Osteoblast (primary cell): ENCODE measurements at places on chromosomes 2 and 18. TPM values are rescaled to one million over a fixed set of nuclear protein-coding genes. Genes with fewer than 3 reads are reported as not detected.

DNA sequence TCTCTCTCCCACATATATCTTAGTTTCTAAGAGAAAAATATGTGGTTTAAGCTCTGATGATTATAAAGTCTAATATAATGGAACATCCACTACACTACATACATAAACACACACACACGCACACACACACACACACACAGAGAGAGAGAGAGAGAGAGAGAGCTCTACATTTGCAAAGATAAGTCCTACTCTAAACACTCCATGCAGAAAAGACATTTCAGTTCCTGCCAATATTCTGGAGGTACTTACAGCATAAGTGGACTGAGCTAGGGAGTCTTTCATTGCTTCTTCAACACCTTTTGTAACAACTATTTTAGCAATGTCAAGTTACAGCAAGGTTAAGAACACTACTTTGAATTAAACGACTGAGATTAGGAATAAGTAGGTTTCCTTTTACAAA lies 80.1 kb downstream of the FIGN start:
- peaks cover 6% of the 10 kb centered on the region for H3K4me1 ChIP-seq
- H3K27ac ChIP-seq = no peak overlapping the region
- no peaks in the 10 kb centered on the region for H3K36me3 ChIP-seq
- H3K4me3 ChIP-seq = no peak overlapping the region
- H3K27me3 ChIP-seq = no peaks in the 10 kb centered on the region
- DNase-seq = no peak

DNA sequence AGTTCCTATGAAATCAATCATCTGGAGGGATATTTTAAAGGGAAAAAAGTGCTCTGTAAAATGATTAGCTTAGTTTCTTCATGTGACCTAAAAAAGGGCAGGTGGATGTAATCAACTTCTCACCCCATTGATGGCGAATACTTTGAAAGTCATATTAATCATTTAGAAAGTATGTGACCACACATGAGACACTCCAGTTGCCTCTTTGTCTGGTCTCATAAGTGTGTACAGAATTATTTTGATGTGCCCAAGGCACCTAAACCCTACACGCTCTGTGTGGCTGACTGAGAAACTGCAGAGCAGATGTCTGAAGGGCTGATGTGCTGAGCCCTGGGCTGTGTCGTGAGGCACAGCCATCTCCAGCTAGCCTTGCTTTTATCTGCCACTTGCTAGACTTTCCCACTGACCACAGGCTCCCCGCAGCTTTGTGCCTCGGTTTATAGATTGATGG lies 26.9 kb downstream of the SGPP2 start:
- no peak overlapping the region for H3K27ac ChIP-seq
- H3K36me3 ChIP-seq = no peaks in the 10 kb centered on the region
- H3K4me1 ChIP-seq = no peaks in the 10 kb centered on the region
- no peaks in the 10 kb centered on the region for H3K27me3 ChIP-seq
- no peak for DNase-seq

GRCh38 chr2:133977405-133977804 lies 276.5 kb upstream of the MGAT5 start:
- H3K4me3 ChIP-seq = no peak overlapping the region
- H3K27ac ChIP-seq = no peak overlapping the region
- no peaks in the 10 kb centered on the region for H3K27me3 ChIP-seq
- no peaks in the 10 kb centered on the region for H3K36me3 ChIP-seq
- peaks cover 3% of the 10 kb centered on the region for H3K4me1 ChIP-seq

DNA sequence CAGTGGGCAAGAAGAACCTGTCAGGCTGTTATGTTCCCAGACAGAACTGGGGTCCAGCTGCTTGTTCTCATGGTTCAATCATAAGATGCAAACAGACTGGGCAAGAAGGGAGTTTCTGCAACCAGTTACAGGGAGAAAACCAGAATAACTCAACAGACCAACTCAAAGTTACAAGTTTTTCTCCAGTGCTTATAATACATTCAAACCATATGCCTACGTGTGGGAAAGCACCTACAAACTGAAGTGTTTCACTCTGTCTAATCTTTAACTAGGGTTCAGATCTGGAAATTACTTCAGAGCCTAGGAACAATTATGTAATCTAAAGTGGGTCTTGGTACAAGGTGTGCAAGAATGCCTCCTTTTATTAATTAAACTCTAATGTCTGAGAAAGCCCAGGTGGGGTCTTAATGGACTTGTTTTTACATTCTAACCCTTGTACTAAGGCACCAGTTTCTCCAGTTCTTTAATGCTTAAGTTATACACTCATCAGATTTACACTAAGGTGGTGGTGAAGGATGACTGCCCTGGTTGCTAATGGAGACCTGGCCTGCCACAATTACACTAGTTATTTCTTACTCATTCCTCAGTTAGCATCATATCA lies 951.9 kb downstream of the TSN start:
- H3K4me3 ChIP-seq = no peak overlapping the region
- H3K4me1 ChIP-seq = no peaks in the 10 kb centered on the region
- no peaks in the 10 kb centered on the region for H3K36me3 ChIP-seq
- no peak overlapping the region for H3K27ac ChIP-seq
- H3K27me3 ChIP-seq = no peaks in the 10 kb centered on the region
- DNase-seq = no peak

DNA sequence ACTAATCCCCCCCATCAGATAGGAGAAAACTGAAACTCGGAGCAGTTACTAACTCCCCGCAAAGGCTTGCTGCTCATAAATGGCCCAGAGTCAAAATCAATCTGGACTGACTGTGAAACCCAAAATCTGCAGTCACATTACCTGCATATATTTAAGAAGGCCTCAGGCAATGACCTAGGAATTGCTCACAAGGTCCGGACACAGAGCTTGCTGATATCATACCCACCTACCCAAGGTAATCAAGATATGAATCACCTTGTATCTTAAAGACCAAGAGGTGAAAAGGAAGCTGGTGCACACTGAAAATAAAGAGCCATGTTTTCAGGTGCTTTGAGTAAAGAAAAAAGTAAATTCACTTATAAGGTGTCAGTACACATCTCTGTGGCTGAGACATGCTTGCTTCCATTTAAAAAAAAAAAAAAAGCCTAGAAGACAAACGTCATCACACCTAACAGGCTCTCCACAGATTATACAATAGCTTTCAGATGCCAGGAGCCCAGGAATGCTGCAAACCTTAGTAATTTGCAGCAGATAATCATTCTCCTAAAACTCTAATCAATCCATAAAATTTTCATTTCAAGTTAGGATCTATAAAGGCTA lies 195.4 kb downstream of the ZEB2 start:
- H3K4me3 ChIP-seq = no peak overlapping the region
- no peaks in the 10 kb centered on the region for H3K27me3 ChIP-seq
- peak overlapping the region; percentile 17 for H3K27ac ChIP-seq
- no peaks in the 10 kb centered on the region for H3K36me3 ChIP-seq

- DNase-seq = no peak
- peaks cover 23% of the 10 kb centered on the region for H3K4me1 ChIP-seq
- no peak overlapping the region for H3K27ac ChIP-seq
- no peaks in the 10 kb centered on the region for H3K27me3 ChIP-seq
- H3K4me3 ChIP-seq = peak overlapping the region; percentile 56
- H3K36me3 ChIP-seq = peaks cover 21% of the 10 kb centered on the region
These were observed 2.9 kb downstream of the ITPRID2 start for GRCh38 chr2:181894381-181894780.

GRCh38 chr18:69469444-69469919 lies 68.8 kb downstream of the DOK6 start:
- no peak overlapping the region for H3K4me3 ChIP-seq
- no peaks in the 10 kb centered on the region for H3K27me3 ChIP-seq
- H3K36me3 ChIP-seq = no peaks in the 10 kb centered on the region
- H3K27ac ChIP-seq = no peak overlapping the region
- no peak for DNase-seq
- no peaks in the 10 kb centered on the region for H3K4me1 ChIP-seq

DNA sequence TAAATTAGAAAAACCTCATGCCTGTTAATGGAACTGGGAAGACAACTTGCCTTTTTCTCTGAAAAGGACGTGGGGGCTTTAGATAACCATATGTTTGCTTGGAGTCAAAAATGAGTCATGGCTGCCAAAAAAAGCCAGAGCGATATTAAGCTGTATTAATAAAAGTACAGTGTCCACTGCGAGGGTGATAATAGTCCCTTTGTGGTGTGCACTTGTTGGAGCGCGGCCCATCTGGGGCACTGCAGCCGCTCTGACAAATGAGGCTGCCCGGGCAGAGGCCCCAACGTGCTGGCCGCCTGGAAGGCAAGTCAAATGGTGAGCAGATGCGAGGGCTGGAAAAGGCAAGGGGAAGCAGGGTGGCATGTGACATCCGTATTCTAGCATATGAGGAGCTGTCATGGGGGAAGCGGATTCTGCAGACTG lies 103.3 kb upstream of the NCK2 start:
- H3K4me3 ChIP-seq = no peak overlapping the region
- no peak for DNase-seq
- no peaks in the 10 kb centered on the region for H3K36me3 ChIP-seq
- peaks cover 38% of the 10 kb centered on the region for H3K27me3 ChIP-seq
- no peak overlapping the region for H3K27ac ChIP-seq

GRCh38 chr2:205197468-205198139 lies 484.7 kb upstream of the NRP2 start:
- H3K4me3 ChIP-seq = no peak overlapping the region
- H3K27ac ChIP-seq = peak overlapping the region; percentile 45
- H3K4me1 ChIP-seq = peaks cover 10% of the 10 kb centered on the region
- H3K36me3 ChIP-seq = no peaks in the 10 kb centered on the region
- peak; percentile 15 for DNase-seq

GRCh38 chr2:43708891-43709290 lies 32.7 kb upstream of the C1GALT1C1L start:
- H3K27ac ChIP-seq = no peak overlapping the region
- peaks cover 20% of the 10 kb centered on the region for H3K4me1 ChIP-seq
- peak; percentile 45 for DNase-seq
- H3K4me3 ChIP-seq = no peak overlapping the region
- H3K27me3 ChIP-seq = no peaks in the 10 kb centered on the region
- no peaks in the 10 kb centered on the region for H3K36me3 ChIP-seq

GRCh38 chr18:51757255-51757924 lies 559.9 kb upstream of the MEX3C start:
- DNase-seq = no peak
- H3K36me3 ChIP-seq = no peaks in the 10 kb centered on the region
- H3K27ac ChIP-seq = no peak overlapping the region
- no peaks in the 10 kb centered on the region for H3K4me1 ChIP-seq

DNA sequence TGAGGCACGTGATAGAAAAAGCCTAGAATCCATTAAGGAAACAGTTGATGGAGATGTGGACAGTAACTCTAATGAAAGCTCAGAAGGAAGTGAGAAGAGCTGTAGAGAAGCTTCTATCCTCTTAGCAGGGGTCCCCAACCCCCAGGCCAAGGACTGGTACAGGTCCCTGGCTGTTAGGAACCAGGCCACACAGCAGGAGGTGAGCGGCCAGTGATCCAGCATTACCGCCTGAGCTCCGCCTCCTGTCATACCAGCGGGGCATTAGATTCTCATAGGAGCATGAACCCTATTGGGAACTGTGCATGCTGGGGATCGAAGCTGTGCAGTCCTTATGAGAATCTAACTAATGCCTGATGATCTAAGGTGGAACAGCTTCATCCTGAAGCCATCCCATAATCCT lies 8.7 kb upstream of the IMP4 start:
- peaks cover 6% of the 10 kb centered on the region for H3K36me3 ChIP-seq
- no peak overlapping the region for H3K4me3 ChIP-seq
- H3K27ac ChIP-seq = no peak overlapping the region
- H3K27me3 ChIP-seq = peaks cover 8% of the 10 kb centered on the region
- DNase-seq = no peak
- H3K4me1 ChIP-seq = peaks cover 16% of the 10 kb centered on the region

DNA sequence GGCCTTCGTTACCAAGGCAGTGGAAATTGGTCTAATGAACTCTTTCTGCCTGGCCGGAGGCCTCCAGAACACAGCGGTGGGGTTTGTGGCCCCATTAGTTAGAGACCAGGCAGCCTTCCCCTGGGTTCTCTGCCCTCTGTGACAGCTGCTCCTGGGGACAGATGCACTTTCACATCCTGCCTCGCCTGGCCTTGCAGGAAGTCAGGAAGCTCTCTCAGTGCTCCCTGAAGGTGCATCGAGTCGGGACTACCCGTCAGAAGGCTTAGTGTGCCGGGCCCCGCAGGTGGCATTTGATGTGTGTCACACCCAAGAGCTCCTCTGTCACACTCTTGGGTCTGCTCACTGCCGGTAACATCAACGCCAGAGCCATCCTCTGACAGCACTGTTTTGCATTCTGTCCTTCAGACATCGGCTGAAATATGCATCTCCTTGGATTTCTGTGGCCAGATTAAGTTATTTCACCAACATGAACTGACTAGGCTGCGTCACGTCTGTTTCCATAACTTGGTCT lies 158.3 kb downstream of the LDLRAD4 start:
- peaks cover 13% of the 10 kb centered on the region for H3K4me1 ChIP-seq
- no peak overlapping the region for H3K4me3 ChIP-seq
- no peak overlapping the region for H3K27ac ChIP-seq
- no peaks in the 10 kb centered on the region for H3K36me3 ChIP-seq
- peak; percentile 13 for DNase-seq
- no peaks in the 10 kb centered on the region for H3K27me3 ChIP-seq

GRCh38 chr2:95054016-95054415 lies 28.5 kb downstream of the MAL start:
- H3K36me3 ChIP-seq = no peaks in the 10 kb centered on the region
- peaks cover 25% of the 10 kb centered on the region for H3K27me3 ChIP-seq
- H3K4me1 ChIP-seq = no peaks in the 10 kb centered on the region
- DNase-seq = no peak
- H3K27ac ChIP-seq = no peak overlapping the region
- no peak overlapping the region for H3K4me3 ChIP-seq

DNA sequence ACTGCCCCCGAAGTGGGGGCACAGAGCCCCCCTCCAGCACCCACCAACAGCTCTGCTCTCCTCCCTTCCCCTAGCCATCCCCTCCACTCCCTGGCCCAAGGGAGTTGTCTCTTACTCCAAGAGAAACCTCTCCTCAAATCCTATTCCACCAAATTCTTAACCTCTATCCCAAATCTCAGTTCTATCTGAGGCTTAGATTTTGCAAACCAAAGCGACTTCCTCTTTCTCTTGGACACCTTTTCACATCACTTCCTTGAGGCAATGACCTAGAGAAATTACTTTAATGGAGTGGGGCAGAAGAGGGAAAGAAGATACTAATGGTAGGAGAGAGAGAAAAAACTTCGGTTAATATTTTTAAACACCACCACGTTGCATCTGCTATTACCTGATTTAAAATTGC lies 167.2 kb downstream of the SS18 start:
- no peak overlapping the region for H3K4me3 ChIP-seq
- no peaks in the 10 kb centered on the region for H3K36me3 ChIP-seq
- DNase-seq = no peak
- H3K4me1 ChIP-seq = no peaks in the 10 kb centered on the region

Gene CCL20
- 1.1 and 1.2 TPM in 2 replicates for total RNA-seq

Gene ITGB6
- total RNA-seq = under 0.01 TPM in 2 replicates

Gene NAT8
- total RNA-seq = not detected in 2 replicates

Gene ABHD1
- total RNA-seq = under 0.01 TPM in 2 replicates

Gene KIF5C
- total RNA-seq = 0.29 and 0.36 TPM in 2 replicates

Gene SPDYA
- total RNA-seq = 0.59 and 0.72 TPM in 2 replicates

Gene PAX3
- total RNA-seq = under 0.01 TPM in 1 of 2 replicates, not detected in the other
